ENCODE measurements at places on chromosomes 11 and 22.

GRCh38 chr11:92642177-92642931 lies 327.1 kb upstream of the MTNR1B start:
- no peak for DNase-seq

- no peak for DNase-seq
These were observed 903.7 kb downstream of the FAM181B start for GRCh38 chr11:81829976-81830375.

DNA sequence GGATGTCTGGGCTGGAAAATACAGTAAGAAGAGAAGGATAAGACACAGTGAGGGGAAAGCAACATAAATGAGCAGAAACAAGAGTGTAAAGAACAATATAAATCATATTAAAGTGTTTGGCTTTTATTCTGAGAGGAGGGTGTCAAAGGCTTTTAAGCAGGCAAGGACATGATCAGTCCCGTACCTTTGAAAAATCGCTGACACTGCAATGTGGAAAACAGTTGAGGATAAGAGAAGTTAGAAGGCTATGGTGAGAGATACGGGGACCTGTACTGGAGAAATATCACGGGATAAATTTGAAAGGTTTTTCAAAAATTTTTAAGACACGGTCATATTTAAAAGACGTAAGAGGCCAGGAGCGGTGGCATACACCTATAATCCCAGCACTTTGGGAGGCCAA lies 30.3 kb downstream of the CDON start:
- no peak for DNase-seq

GRCh38 chr22:26570115-26570514 lies 19.8 kb downstream of the TPST2 start:
- DNase-seq, result no peak

DNA sequence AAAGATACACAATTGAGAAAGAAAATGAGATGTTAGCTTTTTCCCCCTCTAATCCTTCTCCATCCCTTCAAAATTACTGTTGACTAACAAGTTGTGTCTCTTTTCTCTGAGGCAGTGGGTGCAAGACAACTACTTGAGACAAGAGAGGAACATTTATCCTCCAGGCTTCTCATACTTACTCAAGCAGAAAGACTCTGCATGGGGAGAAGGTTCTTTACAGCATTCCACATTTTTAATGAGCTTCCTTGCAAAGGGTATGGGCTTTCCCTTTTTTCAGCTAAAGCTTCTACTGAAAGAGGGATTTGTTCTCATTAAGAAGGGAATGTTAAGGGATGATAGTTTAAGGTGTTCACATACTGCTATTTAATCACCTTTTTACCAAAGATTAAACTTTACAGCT lies 47.8 kb downstream of the PAX6 start:
- DNase-seq, result no peak

- DNase-seq, result no peak
These were observed 221.2 kb downstream of the MN1 start for GRCh38 chr22:27580311-27580897.

GRCh38 chr11:66457826-66458225 lies 8.9 kb upstream of the PELI3 start:
- DNase-seq, result no peak

DNA sequence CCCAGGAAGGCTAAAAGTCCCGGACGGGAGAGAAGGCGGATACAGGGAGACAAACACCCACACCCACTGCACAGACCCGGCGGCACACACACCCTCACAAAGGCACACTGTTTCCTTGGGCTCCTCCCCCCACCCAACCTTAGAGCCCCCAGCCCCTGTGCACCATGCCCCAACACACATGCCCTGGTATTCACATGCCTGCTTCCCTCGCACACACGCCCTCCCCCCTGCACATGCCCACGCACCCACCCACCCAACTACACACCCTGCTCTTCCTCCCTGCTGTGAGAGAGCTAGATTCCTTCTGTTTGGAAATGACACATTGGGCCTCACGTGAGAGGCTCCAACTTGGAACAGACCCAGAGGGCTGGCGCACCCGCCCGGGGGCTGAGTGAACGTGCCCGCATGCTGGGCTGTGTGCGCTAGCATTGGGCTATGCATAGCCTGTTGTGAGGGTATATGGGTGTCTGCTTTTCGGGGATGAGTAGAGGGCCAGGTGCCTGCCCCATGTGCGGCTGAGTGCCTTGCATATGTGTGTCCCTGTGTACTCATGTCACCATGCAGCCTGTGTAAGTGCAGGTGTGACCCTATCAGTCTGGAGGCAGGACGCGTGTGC lies 518 bp upstream of the CHRM1 start:
- DNase-seq, result no peak

DNA sequence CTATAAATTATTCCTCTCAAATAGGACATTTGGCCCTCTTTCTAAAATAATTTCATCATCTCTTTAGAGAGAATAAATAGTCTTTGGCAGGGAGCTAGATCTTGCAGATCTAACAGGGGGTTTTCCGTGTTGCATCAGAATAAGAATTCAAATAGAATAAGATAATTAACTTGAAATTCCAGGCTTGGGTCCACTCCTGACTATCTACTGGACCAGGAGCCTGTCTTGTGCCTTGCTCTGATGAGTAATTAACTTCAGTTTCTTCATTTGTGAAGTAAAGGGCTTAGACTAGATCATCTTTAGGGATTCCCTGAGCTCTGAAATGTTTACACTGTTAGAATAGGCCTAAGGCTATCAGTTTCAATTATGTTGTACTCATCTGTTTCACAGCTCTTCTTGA lies 23.5 kb upstream of the TMEM123 start:
- no peak for DNase-seq

- DNase-seq, result no peak
These were observed 1.6 kb downstream of the SDF2L1 start for GRCh38 chr22:21643533-21644357.

GRCh38 chr11:134385774-134386565 lies 26.1 kb downstream of the B3GAT1 start:
- DNase-seq, result no peak

DNA sequence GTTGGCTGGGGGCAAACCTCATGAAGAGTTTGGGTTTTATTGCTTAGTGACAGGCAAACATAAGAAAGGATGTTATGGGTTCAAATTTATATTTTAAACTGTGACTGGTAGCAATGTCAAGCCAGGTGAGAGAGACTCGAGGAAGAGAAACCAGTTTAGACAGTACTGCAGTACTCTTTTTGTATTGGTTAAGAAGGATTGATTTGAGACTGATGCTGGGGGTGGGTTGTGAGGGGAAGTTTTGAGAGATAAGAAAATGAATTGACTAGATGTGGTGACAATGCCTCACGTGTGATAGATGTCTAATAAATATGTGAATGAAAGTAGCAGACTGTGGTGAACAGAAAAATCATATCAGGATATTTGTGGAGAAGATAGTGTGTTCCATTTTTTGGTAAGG lies 142.4 kb downstream of the DDX10 start:
- DNase-seq, result no peak

DNA sequence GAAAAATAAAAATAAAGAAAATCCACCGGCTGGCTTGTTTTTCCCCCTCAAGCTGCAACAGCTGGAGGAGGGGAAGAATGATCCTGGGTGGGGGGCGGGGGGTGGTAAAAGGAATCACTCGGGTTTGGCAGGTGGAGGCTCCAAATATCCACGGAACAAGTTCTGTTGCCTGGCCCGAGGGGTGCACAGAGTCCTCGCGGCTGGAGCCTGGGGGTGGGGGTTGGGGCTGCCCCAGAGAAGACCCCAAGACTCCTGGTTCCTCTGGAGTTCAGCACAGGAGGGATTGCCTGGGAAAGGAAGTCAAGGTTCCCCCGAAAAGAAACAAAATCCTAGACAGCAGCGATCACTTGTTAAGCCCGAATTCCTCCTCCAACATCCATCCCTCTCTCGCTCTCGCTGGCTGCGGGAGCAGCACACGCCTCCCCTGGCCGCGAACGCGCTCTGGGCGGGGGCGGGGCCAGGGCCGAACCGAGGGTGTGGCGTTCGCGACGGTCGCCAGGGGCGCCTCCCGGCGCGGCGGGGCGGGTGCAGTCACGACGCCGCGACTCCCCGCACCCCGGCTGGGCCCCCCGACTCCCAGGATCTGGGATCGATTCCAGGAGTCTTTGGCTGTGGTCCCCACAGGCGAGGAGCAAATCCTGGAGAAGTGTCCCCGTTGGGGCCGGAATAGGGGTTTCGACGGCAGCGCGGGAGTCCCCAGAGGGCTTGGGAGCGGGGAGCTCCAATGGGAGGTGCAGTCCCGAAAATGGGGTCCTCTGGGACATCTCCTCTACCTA lies at the start of gene KCNA4:
Gene KCNA4 (minus strand): TSS at position 443 of the 776 bp plus-strand sequence. CDS start 4,352 bp downstream, outside the sequence.
- DNase-seq, result no peak

GRCh38 chr11:130671801-130672700 lies 223.6 kb downstream of the ADAMTS15 start:
- DNase-seq, result no peak

DNA sequence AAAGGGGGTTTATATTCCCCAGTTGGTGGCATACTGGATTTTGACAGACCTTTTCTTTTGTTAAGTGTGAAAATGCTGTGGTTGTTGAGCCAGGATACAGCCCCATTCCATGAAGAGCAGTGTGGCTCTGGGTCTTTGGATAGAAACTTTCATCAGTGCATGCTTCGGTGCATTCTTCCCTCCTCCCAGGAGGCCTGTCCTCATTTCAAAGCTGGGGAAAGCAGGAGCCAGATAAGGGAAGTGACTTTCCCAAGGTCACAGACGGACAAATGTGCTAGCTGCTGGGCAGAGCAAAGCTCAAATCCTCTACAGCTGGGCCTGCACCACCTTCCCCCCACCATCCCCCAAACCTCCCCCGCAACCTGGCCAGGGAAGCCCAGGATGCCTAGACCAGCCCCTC lies 184.5 kb upstream of the NTM start:
- no peak for DNase-seq

DNA sequence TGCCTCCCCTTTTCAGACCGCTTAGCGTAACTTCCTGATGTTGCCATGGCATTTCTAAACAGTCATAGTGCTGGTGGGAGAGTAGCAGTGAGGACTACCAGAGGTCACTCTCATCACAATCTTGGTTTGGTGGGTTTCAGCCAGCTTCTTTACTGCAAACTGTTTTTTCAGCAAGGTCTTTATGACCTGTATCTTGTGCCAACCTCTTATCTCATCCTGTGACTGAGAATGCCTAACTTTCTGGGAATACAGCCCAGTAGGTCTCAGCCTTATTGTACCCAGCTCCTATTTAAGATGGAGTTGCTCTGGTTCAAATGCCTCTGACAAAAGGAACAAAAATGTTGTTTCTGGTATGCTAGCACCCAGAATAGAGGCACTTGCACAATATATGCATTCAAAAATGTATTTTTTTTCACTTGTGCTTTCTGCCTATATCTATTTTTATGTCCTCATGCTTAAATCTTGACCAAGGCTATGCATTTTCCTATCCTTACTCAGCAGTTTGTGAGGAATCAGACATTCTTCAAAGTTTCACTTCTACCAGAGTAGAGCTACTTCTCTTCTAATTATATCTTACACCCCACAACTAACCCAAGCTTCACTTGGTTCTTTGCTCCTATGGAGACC lies 16.1 kb upstream of the OR51M1 start:
- DNase-seq, result no peak

DNA sequence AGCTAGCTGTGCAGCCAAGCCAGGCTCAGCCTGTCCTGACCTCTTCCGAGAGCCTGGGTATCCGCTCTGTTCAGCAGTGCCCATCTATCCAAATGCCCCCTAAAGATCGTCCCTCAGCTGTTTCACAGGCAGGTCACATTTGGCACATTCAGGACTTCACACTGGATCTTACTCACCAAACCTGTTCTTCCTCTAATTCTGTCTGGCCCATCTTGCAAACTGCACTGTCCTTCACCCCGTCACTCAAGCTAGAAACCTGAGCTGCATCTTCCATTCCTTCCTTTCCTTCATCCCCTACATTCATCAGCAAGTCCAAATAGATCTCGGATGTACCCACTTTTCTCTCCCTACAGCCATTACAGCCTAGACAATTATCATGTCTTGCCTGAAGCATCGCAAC lies 60.7 kb upstream of the CSNK2A3 start:
- no peak for DNase-seq

GRCh38 chr22:45968003-45968650 lies 8.8 kb downstream of the WNT7B start:
- no peak for DNase-seq

DNA sequence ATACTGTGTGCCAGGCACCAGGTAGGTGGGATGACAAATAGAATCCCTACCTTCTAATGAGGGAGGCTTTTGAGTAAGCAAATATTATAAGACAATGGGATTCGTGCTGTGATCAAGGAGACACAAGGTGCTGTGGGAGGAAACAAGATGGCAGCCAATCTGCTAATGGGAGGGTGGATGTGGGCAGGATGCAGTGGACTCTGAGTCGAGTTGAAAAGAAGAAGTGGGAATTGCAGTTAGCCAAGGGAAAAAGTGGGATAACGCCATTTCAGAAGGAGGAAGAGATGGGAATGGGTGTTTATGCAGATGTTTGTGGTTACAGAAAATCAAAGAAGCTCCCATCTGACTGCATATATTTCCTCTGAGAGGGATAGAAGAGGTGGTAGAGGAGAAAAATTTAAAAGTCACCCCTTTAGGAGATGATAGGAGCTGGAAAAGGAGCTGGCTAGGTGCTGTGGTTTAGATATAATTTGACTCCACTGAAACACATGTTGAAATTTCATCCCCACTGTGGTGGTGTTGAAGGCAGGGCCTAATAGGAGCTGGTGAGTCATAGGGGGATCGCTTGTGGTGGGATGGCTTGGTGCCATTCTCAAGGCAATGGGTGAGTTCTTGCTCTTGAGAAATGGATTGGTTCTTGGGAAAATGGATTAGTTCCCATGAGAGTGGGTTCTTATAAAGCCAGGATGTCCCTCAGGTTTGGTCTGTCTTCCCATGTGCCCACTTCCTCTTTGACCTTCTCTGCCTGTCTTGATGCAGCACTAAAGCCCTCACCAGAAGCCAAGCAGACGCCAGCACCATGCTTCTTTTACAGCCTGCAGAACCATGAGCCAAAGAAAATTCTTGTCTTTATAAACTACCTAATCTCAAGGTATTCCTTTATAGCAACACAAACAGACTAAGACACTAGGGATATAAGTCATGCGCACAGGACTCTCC lies 30.0 kb upstream of the POU2AF1 start:
- no peak for DNase-seq

DNA sequence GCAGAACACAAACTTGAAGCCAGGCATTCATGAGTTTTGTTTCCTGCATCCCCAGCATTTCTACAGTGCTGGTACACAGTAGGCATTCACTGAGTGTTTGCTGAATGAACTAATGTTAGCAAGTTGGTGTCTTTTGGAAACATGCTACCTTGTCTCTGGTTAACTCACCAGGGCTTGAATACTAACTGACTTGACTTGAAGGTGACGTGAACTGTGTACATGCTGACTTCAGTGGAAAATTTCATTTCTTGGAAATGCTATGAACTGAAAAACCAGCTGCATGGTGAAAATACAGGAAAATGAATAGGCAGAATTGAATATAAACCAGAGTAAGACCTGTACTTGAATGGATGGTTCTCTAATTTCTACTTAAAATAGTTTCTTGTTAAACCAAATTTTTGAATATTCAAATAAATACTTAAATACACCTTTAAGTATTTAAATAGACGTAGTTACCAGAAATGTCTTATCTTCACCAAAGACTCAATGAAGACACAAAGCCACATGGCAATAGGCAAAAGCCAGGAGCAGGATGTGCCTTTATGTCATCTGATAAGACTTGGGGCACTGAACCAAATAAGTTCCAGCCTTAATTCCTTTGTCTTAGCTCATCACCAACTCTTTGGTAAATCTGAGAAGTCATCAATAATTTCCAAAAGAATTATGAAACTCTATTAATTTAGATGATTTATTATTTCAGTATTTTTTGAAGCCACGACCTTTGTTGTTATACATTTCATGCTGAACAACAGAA lies 39.7 kb upstream of the POU2AF2 start:
- no peak for DNase-seq
